Ovary (tissue), 10 donors: ENCODE measurements at places on chromosomes 1 and 21. TPM values are rescaled to one million over a fixed set of nuclear protein-coding genes. Genes with fewer than 3 reads are reported as not detected.

Gene CD1D
- total RNA-seq, result 0.18 TPM

Gene OSBPL9
- 72.6 TPM for total RNA-seq

Gene AXDND1
- total RNA-seq, result not detected

Gene KIF14
- not detected for total RNA-seq

Gene MIXL1
- total RNA-seq, result 0.57 TPM

Gene ITLN1
- total RNA-seq, result 2.0 TPM

Gene SLAMF8
- total RNA-seq, result 3.2 TPM
